ENCODE measurements at places on chromosomes 7 and 10. TPM values are rescaled to one million over a fixed set of nuclear protein-coding genes. Genes with fewer than 3 reads are reported as not detected.

The CABCOCO1 gene
- total RNA-seq: not detected

DNA sequence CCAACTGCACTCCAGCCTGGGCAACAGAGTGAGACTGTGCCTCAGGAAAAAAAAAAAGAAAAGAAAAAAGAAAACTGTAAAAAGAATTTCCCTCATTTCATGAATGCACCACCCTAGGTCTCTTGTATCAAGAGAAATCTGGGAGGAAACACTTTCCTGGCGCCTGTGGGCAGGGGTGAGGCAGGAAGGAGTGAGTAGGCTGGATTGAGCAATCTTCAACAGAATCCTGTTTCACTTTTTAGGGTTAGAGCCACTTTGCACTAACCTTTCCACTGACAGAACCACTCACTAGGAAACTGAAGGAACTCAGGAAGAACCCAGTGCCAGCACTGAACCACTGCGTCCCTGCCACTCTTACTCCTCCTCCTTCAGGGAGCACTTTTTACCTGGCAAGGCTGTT lies 282.1 kb downstream of the CCDC3 start:
- no peak for DNase-seq

- no peak for DNase-seq
Observed at GRCh38 chr10:3098689-3099088, 31.3 kb downstream of the PFKP start.

DNA sequence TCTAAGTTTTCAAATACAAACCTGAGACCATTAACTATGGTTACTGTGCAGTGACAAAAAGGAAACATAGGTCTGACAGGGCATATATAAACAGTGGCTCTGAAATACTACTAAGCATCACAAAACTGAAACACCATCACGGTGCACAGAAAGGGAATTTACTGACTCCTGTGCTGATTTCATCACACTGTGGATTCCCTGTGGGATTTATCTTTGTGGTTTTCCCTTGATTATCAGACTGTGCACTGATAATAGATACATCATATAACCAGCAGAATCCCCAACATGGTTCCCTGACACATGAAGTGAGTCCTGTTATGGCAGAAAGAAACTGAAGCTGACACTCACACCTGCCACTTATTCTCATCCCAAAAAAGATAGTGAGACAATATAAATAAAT lies 676.3 kb upstream of the KCND2 start:
- DNase-seq: no peak

- no peak for DNase-seq
Observed at GRCh38 chr7:1214516-1214915, 18.2 kb upstream of the UNCX start.

Data from type B pancreatic cell (in vitro differentiated cells).